ENCODE measurements at places on chromosomes 16 and 17. TPM values are rescaled to one million over a fixed set of nuclear protein-coding genes. Genes with fewer than 3 reads are reported as not detected.

DNA sequence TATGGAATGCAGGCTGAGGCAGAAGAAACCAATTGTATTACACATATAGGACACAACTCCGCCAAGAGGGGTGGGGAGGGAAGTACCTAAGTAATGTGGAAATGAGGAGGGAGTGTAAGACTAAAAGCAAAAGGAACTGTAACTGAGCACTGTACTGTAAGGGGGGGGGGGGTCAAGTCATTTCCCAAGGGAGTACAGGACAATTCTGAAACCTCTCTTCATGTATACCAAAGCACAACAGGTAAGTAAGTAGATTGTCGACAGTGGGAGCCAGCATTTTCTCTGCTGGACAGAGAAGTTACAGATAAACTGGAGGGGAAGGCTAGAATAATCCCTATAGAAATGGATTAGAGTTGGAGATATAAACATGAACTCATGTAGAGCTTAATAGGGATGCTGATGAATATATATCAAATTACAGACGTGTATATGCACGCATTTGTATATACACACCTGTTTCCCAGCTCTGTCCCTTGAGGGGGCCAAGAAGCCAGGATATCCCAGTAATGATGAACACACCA is 6.4 kb downstream of the USP22 start:
- no peak for DNase-seq

The SOX8 gene
- 0.60 TPM for total RNA-seq

DNA sequence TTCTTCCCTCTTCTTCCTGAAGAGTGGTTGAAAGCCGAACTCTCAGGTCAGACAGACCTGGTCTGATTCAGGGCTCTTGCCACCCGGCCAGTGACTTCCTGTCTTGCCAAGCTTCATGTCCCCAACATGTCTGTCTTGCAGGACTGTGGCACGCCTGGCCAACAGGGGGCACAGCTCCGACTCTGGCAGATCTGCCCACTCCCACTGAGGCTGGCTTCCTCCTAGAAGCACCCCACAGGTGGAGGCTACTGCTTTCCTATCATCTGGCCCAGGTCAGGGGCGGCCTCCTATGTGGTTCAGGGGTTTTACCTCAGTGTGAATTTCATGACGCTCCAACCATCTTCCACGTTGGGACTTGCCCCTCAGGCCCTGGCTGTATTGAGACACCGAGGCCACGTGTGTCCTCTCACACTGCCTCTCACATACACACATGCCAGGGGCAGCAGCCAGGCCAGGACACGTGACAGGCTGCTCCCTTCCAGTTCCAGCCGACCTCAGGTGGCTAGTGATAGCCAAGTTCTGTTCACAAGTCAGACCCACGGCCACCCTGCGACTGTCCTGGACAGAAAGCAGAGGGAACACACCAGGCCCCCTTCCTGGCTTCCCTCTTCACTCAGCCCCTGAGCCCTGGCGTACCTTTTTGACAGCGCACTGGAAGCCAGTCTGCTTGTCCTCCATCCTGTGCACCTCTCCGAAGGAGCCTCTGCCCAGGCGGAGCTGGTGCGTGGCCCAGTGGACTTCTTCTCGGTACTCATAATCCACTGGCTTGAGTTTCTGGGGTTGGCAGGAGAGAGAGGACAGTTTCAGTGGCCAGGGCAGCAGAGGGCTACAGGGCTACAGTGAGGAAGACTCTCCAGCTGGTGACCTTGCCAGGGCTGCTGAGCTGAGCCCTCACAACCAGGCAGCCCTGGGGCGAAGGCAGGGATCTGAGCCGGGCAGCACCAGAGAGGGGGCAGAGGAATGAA is 22.6 kb upstream of the SPATA32 start:
- DNase-seq: no peak

DNA sequence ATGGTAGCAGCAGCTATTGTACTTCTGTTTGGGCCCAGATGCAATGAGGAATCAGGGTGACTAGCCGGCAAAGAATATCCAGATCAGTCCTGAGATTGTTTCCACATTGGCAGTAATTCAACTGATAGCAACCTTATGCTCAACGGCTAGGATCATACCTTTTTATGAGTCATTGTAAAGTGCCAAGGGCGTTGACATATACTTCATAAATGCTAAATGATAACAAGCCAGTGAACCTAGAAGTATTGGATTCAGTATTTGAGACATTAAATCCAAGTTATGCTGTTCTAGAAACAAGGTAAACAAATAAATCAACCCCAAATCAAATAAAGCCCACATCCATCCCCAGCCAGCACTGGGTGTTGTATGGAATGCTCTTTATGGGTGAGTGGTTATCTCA is 207.1 kb upstream of the ZFHX3 start:
- DNase-seq: no peak

GRCh38 chr16:89924297-89924924 is 1.3 kb downstream of the TUBB3 start:
- peak; percentile 47 for DNase-seq

DNA sequence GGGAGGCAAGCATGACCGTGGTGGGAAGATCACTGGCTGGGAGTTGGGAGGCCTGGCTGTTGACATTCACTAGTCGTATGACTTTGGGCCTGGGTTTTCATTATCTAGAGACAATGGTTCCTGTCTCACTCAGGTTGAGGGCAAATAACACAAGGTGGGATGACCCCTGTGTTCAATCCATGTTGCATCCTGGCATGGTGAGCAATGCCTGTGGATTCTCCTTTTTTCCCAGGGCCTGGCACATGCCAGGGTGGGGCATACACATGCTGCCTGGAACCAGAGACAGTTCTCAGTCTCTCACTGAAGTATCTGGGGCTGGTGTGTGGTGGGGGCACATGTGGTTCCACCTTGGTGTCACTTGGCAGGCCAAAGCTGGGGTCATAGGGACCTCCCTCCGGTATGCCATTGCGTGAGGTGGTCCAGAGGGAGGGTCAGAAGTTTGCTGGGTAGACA is 5.4 kb downstream of the THRA start:
- DNase-seq: no peak

DNA sequence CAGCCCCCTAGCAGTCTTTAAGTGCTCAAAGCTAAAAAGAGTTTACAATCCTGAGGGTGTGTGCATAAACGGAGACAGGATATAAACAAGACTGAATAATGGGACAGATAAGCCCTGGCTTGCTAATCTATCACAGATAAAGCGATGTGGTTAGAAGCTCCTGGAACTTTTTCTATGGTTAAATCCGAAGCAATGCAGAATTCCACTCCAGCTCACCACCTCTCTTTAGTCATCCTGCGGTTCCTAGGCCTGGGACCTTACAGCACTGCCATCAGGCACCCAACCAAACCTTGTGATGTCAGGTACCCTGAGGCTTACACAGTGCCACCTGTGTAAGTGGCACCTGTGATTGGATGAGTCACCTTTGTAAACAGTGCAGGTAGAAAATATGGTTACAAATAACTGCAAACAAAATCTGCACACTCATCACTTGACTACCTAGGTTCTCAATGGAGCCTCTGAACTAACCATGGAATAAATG is 31.5 kb upstream of the B4GALNT2 start:
- no peak for DNase-seq

DNA sequence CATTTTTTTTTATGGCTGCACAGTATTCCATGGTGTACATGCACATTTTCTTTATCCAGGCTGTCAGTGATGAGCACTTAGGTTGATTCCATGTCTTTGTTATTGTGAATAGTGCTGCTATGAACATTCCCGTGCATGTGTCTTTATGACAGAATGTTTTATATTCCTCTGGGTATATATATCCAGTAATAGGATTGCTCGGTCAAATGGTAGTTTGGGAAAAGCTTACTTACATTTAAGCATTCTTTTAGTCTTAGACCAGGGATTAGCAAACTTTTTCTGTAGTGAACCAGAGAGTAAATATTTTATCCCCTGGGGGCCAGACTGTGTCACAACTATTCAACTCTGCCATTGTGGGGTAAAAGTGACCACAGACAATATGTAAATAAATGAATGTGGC is 40.2 kb downstream of the MED13 start:
- DNase-seq: no peak

DNA sequence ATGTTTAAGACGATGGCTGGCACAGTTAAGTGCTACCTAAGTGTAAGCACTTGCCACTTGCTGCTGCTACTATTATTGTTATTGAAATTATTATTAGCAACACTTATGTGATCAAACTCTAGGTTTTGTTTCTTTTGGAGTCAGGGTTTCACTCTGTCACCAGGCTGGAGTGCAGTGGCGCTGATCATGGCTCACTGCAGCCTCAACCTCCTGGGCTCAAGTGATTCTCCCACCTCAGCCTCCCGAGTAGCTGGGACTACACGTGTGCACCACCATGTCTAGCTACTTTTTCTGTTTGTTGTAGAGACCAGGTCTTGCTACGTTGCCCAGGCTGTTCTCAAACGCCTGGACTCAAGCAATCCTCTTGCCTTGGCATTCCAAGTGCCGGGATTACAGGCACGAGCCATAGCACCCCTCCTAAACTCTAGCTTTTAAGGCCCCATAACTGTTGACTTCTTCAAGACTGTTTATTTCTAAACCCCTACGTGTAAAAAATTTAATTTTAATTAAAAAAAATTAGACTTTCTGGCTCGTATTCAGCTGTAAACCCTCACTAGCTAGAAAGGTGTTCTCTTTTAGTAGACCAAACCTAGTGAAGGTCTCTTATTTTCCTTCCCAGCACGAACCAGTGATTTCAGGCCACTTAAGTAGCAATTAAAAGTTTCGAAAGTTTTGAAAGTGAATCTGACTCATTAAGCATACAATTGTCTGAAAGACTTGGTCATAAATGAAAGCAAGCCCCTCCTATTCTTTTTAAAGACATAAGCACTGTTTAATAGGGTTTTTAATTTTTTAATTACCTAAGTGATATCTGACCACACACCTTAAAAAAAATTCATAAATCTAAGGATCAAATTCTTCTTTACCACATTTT is 11.7 kb upstream of the SCNN1B start:
- no peak for DNase-seq

All from lung microvascular endothelial cell (primary cell).